ENCODE measurements at places on chromosomes 5 and 9. TPM values are rescaled to one million over a fixed set of nuclear protein-coding genes. Genes with fewer than 3 reads are reported as not detected.

Gene CCDC180
- total RNA-seq = 2.9 TPM

Gene ARHGEF28
- total RNA-seq = 34.8 TPM

Gene PRUNE2
- total RNA-seq = 0.18 TPM

Gene TAF1L
- total RNA-seq = not detected

Gene CYLC2
- not detected for total RNA-seq

Gene CDC25C
- 14.1 TPM for total RNA-seq

Gene MARVELD2
- 17.3 TPM for total RNA-seq

Gene EQTN
- total RNA-seq = not detected

Gene MACROH2A1
- 162 TPM for total RNA-seq

Gene TSLP
- total RNA-seq = not detected

Gene PSD2
- 0.05 TPM for total RNA-seq

Gene ANKRD55
- total RNA-seq = not detected

Gene ZNF367
- 12.4 TPM for total RNA-seq

Gene PCDHB13
- 1.0 TPM for total RNA-seq

Gene FOXD4L5
- 0.08 TPM for total RNA-seq

Gene FREM1
- total RNA-seq = not detected

Gene NRG2
- total RNA-seq = 20.2 TPM

Gene TAF11L13
- total RNA-seq = not detected

Gene FCN2
- not detected for total RNA-seq

Gene PCDHAC2
- total RNA-seq = 8.8 TPM

Gene ZBED3
- total RNA-seq = 6.8 TPM

Gene C5orf46
- not detected for total RNA-seq

Gene MAST4
- total RNA-seq = 1.8 TPM

Gene BNC2
- 5.7 TPM for total RNA-seq

Gene GFPT2
- 2.1 TPM for total RNA-seq

Gene HSPB3
- not detected for total RNA-seq

Gene NRARP
- total RNA-seq = 16.9 TPM

Gene PRR7
- 39.2 TPM for total RNA-seq

Gene ACER2
- total RNA-seq = 1.3 TPM

Gene ZNF883
- not detected for total RNA-seq

Gene UBTD2
- total RNA-seq = 32.5 TPM

Gene CYSRT1
- total RNA-seq = 0.67 TPM

Gene CCDC152
- total RNA-seq = not detected

Gene SLC34A3
- total RNA-seq = not detected

Gene DRD1
- total RNA-seq = 1.0 TPM

Gene DNLZ
- total RNA-seq = 26.5 TPM

Gene TLX3
- total RNA-seq = not detected

Gene UTP15
- 38.8 TPM for total RNA-seq

Gene SPATA9
- 0.15 TPM for total RNA-seq

Gene LHX3
- total RNA-seq = 0.13 TPM

Gene ZNF346
- total RNA-seq = 21.3 TPM

Gene PRDM9
- not detected for total RNA-seq

Gene CCDC192
- not detected for total RNA-seq

Gene CDC20B
- total RNA-seq = 0.08 TPM

Gene SAXO1
- not detected for total RNA-seq

Gene TRIM7
- total RNA-seq = 25.8 TPM

Gene PCDH1
- total RNA-seq = 9.0 TPM
